RPMI7951 (cell line): ENCODE measurements at places on chromosomes 3 and 15. TPM values are rescaled to one million over a fixed set of nuclear protein-coding genes. Genes with fewer than 3 reads are reported as not detected.
A peak's percentile ranks its signal among the peaks of the same experiment; 100 is the strongest.

GRCh38 chr3:160124224-160124623, 101.0 kb upstream of the C3orf80 start:
- DNase-seq, result no peak

GRCh38 chr3:54932606-54933005, 4.7 kb upstream of the LRTM1 start:
- no peak for DNase-seq

DNA sequence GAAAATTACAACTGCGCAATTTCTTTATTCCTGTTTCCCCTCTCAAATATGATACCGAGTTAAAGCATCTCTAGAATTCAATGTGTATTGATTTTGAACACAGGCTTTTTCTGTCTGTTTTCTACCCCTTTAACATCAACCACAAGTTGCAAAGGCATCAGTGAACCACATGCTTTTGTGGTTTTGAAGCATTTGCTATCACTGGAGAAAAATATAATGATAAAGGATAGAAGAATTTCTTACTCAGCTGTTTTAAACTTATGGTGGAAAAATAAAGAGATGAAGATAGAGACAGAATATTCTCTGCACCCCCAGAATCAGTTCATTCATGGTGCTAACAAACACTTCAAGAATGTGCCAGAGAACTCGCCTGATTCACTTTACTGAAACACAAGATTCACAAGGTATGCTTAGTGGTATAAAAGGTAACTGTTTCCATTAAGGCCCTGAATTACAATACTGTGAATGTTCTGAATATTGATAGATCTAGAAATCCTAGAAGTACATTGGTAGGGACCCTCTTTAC, 9.5 kb upstream of the DPPA4 start:
- no peak for DNase-seq

DNA sequence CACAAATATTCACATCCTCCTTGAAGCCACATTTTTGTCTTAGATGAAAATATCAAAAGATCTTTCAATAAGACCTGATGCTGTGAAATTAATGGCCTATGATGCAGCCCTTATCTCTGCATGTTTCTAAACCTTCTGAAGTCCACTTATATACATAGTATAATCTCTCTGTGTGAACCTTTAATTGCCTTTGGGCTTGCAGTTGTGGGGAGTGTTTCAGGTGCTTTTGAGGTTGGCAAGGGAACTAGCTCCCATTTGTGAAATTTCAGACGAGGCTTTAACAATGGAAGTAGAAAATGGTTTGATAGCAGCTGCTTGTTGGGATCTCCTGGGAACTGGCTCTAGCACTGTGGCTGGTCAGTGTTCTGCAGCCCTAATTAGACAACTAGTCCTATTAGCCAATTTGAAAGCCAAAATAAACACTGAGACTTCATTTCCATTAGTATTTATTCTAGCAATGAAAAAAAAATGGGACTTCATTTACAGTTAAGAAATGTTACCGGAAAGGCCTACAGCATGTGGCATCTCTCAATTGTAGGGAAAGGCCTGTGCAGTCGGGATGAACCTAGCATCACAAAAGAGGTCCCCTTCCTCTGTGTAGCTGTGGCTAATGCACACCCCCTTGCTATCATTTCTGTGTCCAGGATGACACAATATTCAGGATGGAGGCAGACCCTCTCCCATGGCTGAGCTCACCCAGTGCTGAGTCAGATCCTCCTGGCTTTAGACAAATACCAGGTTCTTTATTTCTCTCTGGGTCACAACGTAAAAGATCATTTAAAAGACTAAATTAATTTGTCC, 140.7 kb upstream of the TRIM42 start:
- no peak for DNase-seq

- peak; percentile 35 for DNase-seq
Measured at GRCh38 chr3:149343951-149344350, 10.5 kb upstream of the TM4SF18 start.

TBL1XR1 gene
- total RNA-seq, result 117 and 143 TPM in 2 replicates

DNA sequence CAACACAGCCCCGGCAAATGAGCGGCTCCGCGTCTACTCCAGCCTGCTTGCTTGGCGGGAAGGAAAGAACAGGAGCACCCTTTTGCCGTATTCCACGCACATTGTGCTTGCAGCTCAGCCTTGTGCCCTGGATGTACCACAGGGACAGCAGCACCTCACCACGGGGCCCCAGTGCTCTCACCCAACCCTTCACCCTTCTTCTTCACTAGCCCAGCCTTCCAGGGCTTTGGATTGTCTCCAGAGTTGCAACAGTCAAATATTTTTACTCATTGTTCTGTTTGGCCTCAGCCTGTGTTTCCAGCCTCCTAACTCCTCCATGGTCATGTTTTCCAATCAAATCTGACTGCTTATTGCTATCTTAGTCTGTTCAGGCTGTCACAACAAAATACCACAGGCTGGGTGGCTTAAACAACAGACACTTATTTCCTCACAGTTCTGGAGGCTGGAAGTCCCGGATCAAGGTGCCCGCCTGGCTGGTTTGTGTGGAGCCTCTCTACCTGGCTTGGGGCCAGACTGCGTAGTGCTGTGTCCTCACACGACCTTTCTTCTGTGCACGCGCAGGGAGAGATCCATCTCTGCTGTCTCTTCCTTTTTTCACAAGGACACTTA, 79.2 kb upstream of the ABHD17C start:
- peak; percentile 89 for DNase-seq

DNA sequence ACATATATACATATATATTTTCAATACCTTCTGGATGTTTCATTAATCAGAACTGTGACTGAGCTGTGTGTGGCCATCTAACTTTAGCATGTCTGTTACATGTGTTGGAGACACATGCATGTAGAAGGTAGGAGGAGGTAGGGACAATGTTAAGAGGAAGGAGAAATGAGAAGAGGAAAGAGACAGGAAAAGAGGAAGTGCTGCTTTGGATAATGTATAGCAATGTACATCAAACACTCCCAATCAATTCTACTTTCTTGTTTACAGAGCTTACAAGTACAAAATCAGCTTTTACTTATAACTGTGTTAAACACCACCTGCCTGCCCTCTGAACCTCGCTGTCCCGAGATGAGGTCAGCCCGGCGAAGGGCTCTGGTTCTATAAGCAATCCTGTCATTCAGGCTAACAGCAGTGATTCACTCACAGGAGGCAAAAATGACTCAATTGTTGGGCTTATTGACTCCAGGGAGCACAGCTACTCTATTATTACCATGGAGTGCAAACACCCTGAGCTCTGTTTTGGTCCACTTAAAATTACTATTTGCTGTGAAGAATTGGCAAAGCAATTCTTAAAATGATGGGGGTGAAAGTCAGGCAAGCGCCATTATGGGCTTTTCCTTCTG, 188.9 kb downstream of the MEIS2 start:
- peak; percentile 10 for DNase-seq

GRCh38 chr3:4147556-4148118, 155.5 kb upstream of the SETMAR start:
- DNase-seq, result no peak

GRCh38 chr3:111418391-111418790, 123.6 kb upstream of the CD96 start:
- DNase-seq, result no peak

- no peak for DNase-seq
Measured at GRCh38 chr3:26840272-26840870, 217.8 kb downstream of the LRRC3B start.

DNA sequence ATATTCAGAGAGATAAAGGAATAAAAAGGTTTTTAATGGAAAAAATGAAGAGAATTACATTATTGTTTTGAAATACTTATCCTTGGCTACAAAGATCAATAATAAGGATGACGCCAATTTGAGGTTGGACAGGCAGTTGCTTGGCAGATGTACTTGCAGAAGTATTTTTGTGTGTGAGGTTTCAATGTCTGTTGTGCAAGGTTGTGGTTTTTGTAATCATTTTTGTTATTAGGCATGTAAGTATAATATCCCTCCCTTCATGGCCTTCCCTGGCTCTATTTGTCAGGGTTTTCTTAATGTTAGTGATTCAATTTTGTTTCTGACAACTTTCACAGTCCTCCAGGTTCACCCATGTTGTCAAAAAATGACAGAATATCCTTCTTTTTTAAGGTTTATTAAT, 105.9 kb downstream of the OTOL1 start:
- no peak for DNase-seq

DNA sequence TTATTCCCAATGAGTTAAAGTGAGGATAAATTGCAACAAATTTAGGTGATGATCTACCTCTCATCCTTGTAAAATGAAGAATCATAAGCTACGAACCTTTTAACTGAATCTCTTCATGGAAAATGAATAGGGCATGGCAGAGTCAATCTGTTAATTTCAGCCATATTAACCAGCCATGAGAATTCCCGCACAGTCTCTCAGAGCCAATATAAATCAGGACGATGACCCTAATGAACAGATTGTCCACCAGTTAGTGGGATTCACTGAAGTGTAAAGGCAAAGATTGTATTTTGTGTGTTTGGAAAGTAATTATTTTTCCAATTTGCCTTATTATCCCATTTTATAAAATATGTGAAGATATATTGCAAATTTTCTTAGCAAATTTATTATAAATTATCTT, 183.8 kb downstream of the CADM2 start:
- no peak for DNase-seq

DNA sequence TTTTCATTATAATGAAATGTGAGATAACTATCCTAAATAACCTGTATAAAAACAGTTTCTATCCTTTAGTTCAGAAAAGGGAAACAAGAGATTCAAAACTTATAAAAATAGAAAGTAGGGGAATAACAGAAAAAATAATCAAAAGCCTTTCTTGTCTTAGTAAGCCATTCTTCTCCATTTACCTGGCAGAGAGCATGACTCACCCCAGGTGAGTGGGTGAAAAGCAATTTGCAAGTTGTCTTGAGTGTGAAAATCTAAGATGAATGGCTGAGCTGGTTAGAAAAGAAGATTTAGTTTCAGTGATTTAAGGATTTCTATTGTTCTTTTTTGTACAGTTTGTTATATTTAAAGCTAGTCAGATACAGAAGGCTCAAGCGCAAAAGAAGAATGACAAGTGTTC, 702.0 kb downstream of the GRM7 start:
- no peak for DNase-seq

GRCh38 chr15:82945326-82945725, 7.2 kb downstream of the HOMER2 start:
- DNase-seq, result no peak

DNA sequence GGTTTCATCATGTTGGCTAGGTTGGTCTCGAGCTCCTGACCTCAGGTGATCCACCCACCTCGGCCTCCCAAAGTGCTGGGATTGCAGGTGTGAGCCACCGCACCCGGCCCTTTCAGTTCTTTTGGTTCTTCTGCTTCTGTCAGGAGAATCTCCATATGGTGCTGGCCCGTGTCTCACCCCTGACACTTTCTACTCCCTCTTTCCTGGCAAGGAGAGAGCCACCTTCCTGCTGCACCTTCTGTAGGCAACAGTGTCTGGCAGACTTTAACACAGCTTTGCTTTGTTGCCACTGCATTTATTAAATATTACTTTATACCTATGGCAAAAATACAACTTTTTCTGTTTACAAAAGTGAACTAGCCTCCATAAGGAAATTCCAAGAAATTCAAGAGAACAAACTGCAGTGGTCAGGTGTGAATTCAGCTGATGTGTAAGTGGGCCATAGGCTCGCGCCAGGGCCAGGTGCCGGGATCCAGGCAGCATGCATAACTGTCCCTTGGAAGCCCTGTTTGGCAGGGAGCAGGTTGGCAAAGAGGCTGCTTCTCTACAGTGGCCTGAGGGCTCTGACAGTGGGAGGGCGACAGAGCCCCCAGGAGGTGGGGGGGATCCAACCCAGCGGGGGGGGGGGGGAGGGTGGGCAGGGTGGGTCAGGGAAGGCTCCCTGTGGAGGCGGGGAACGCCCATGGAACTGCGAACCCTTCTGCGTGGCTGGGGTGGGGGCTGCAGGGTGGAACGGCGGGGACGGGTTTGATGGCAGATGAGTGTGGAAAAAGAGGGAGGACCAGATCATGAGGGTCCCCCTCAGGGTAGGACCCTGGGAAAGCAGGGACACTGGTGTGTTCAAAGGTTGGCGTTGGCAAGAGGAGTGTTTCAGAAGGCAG, 21.1 kb downstream of the CTSH start:
- no peak for DNase-seq

MAGI1 gene
- 3.4 and 4.1 TPM in 2 replicates for total RNA-seq

CCR8 gene
- not detected in 2 replicates for total RNA-seq

- DNase-seq, result peak; percentile 74
Measured at GRCh38 chr3:20043396-20043795, 3.1 kb downstream of the KAT2B start.

LSAMP gene
- 0.12 and 0.59 TPM in 2 replicates for total RNA-seq

DNA sequence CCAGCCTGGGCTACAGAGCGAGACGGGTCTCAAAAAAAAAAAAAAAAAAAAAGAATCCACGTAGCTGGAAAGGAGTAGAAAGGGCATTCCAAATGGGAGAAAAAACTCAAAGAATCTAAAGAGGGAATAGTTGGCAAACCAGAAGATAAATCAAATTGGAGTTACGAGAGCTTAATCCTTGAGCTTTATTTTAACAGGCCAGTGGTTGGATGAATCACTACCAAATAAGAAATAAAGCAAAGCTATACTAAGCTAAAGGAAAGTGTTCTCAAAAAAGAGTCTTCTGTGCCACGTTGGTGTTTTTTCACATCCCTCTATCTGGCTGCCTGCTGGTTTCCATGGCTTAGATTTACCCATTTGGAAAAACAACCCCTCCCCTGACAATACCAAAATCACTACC, 14.0 kb downstream of the VGLL4 start:
- DNase-seq, result no peak

DNA sequence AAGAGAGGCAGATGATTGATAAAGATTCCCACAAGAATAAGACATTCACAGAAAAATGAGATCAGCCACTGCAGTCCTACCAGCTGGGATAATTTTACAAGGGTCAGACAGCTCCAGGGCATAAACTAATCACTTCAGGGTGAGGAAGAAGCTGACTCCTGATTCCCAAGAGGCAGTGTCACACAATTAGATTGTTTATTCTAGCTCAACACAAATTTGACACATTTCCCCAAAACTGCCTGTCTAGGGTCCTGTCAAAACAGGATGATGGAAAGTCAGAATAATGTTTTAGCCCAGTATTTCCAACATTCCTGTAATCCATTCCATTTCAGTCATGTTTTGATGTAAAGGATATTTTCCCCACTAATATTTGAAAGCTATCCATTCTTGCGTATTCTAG, 110.8 kb downstream of the TNIK start:
- peak; percentile 91 for DNase-seq

DNA sequence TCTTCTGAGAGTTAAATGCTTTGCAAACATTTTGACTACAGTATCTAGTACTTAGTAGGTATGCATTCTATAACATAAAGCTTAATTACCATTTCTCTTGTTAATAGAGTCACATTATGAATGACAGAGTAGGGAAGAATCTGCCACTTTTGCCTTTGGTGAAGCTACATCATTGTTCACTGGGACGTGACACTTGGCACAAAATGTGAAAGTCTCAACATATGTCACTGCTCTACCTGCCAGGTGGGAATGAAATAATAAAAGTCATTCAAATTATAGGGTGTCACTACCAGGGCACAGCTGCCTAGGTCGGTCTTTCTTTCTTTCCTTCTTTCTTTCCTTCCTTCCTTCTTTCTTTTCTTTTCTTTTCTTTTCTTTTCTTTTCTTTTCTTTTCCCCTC, 17.6 kb downstream of the GPR87 start:
- DNase-seq, result no peak

GRCh38 chr3:7195934-7196333, 335.0 kb downstream of the GRM7 start:
- DNase-seq, result no peak

GOLGA6B gene
- not detected in 2 replicates for total RNA-seq
